ENCODE measurements at places on chromosomes 7 and 10.

DNA sequence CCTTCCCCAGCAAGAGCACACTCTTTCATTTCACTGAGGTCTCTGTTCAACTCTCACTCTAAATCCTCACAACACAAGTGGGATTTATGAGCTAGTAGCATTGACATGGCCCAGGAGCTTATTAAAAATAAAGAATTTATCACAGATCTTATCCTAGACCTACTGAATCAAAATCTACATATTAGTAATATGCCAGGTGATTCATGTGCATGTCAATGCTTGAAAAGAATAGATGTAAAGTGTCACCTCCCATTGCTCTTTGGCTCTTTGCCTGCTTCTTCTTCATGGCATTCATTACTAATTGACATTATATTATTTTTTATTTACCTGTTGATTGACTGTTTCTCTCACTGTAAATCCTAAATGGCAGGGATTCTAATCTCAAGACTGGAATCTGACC is 459.2 kb upstream of the LRRTM3 start:
- DNase-seq: no peak

DNA sequence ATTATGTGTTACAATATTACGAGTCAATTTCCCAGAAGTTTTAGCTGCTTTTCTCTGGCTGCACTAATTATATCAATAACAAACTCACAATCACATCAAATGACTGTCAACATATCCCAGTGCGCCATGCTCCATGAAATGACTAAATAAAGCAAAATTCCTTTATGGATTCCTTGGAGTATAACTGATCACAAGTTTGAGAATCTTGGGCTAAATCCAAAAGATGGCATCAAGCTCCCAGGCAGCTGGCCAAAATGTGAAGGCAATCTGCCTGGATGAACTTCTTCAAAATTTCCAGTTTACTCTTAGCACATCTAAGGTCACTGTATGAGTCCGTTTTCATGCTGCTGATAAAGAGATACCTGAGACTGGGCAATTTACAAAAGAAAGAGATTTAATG is 210.8 kb downstream of the CCSER2 start:
- DNase-seq: no peak

GRCh38 chr10:102982296-102982695 is 64.2 kb downstream of the CNNM2 start:
- DNase-seq: no peak

DNA sequence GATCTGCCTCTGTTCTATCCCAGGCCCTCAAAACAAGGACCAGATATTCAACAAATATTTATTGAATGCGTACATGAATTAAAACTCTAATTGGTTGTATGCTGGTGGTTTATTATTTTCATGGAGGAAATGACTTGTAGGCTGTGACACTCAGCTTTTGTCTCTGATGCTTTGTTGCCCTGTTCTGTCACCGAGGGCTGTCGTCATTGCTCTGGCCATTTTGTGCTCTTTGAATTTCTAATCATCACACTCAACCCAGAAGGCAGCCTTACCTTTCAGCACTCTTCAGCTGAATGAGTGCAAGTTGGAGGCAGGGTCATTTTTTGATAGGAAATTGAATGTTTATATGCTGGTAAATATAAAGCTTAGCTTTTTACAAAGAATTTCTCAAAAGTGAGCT is 14.5 kb downstream of the SRGN start:
- no peak for DNase-seq
